ENCODE measurements at places on chromosomes 13 and 19. TPM values are rescaled to one million over a fixed set of nuclear protein-coding genes. Genes with fewer than 3 reads are reported as not detected.

ZNF160 gene
- total RNA-seq = 25.9 TPM

EDNRB gene
- 27.0 TPM for total RNA-seq

SDHAF1 gene
- total RNA-seq = 13.4 TPM

SIGLEC5 gene
- total RNA-seq = not detected

FFAR2 gene
- total RNA-seq = not detected

CYP4F2 gene
- not detected for total RNA-seq

ATP4B gene
- total RNA-seq = not detected

IGFL2 gene
- not detected for total RNA-seq

COMMD6 gene
- total RNA-seq = 28.1 TPM

DPF1 gene
- total RNA-seq = 1.6 TPM

ZNF296 gene
- total RNA-seq = 0.48 TPM

RELB gene
- 12.4 TPM for total RNA-seq

PRR20D gene
- not detected for total RNA-seq

OR7C1 gene
- not detected for total RNA-seq

ZNF709 gene
- 3.6 TPM for total RNA-seq

METTL21C gene
- total RNA-seq = not detected

LILRA5 gene
- not detected for total RNA-seq

ARL11 gene
- 0.10 TPM for total RNA-seq

GRK1 gene
- not detected for total RNA-seq

ZNF714 gene
- total RNA-seq = 9.8 TPM

LRRC8E gene
- 1.3 TPM for total RNA-seq

CGB1 gene
- total RNA-seq = not detected

FLT1 gene
- 147 TPM for total RNA-seq

PRR19 gene
- total RNA-seq = 0.98 TPM

LRP3 gene
- total RNA-seq = 4.9 TPM

CLEC4M gene
- not detected for total RNA-seq

KIR3DL2 gene
- not detected for total RNA-seq

KCTD4 gene
- not detected for total RNA-seq
